ENCODE measurements at places on chromosomes 5 and 9.

DNA sequence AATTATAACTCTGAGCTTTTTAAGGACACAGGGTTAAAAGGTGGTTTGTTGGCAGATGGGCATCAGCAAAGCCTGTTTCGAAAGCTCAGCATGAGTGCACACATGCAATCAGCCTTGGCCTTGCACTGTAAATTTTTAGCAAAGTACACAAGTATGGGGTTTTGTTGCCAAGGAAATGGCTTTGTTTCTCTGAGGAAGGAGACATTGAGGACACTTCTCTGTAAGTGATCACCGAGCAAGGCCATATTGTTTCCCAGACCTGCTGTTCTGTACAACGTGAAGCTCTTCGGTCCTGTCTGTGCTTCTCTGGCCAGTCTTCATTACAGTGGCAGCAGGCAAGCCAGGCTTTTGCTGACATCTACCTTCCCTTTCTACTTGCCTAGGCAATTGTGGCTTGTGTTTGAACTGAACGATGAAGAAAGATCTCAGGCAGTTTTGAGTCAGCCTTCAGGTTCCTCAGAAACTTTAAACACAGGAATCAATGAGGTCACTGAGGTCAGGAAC is 27.9 kb upstream of the GLRX start:
- DNase-seq, result no peak

GRCh38 chr5:147415651-147416050 is 94.2 kb downstream of the DPYSL3 start:
- DNase-seq, result no peak

- DNase-seq, result no peak
Observed at GRCh38 chr9:138028596-138028995, 151.0 kb downstream of the CACNA1B start.

DNA sequence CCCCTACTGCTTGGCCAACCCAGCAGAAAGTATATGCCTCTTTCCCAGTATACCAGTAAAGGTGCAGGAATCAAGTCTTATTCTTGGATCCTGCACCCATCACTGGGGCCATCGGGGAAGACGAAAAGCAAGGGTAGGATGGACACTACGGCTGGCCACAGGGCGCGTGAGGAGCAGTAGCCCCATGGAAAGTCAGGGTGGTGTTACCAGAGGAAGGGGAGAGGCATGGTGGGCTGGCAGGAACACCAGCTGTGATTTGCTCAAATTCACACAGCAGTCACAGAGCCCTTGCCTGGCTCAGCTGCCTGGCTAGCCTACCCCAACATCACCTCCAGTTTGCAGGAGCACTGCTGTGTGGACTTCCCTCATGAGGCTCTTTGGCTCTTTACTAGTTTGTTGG is 34.5 kb upstream of the SAP30L start:
- DNase-seq, result no peak

DNA sequence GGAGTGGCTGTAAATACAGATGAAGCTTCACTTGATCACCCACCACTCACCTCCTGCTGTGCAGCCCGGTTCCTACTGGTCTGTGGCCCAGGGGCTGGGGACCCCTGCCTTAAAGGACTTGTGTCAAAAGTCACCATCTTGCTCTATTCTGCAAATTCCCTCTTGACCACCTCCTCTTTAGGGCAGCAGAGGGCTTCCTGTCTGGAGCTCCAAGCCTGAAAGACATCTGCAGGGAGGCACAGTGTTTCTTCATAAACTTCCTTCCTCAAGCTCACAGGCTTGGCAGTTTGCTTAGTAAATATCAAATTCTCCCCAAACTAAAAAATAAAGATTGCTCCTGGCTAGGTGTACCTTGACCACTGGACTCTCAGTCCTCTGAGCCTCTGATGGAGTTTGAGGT is 104.4 kb downstream of the FRMD3 start:
- DNase-seq, result no peak

- peak; percentile 74 for DNase-seq
Observed at GRCh38 chr5:34474573-34475021, 181.5 kb upstream of the RAI14 start.

DNA sequence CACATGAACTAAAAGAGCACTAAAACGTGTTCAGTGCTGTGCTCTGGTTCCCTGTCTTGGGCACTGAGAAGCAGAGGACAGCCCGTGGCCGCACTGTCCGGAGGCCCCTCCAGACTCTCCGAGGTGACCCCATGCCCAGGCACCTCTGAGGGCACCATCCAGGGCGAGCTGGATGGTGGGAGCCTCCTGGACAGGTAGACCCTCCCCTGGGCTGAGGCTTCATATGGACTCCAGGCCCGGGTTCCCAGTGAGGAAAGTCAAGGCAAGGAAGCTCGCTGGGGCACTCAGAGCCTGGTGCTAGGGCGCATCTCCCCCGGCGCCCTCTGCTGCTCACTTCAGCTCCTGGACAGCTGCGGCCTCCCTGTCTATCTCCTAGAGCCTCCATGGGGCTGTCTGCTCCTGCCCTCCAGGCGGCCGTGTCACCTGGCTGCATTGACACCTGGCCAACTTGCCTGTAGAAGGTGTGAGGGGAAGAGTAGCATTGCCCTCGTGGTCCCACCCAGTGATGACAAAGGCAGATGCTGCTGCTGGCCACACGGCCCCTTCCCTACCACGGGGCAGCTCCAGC is 178.2 kb upstream of the IRX1 start:
- no peak for DNase-seq

GRCh38 chr9:27524236-27524635 is at the start of gene IFNK:
TSS of gene IFNK (plus strand) at chr9:27524290. CDS start at chr9:27524337, 47 bp downstream.
- no peak for DNase-seq

- no peak for DNase-seq
Observed at GRCh38 chr5:123084730-123085605, 4.1 kb upstream of the PRDM6 start.

- DNase-seq, result peak; percentile 22
Observed at GRCh38 chr9:117286245-117286644, 128.6 kb downstream of the ASTN2 start.

DNA sequence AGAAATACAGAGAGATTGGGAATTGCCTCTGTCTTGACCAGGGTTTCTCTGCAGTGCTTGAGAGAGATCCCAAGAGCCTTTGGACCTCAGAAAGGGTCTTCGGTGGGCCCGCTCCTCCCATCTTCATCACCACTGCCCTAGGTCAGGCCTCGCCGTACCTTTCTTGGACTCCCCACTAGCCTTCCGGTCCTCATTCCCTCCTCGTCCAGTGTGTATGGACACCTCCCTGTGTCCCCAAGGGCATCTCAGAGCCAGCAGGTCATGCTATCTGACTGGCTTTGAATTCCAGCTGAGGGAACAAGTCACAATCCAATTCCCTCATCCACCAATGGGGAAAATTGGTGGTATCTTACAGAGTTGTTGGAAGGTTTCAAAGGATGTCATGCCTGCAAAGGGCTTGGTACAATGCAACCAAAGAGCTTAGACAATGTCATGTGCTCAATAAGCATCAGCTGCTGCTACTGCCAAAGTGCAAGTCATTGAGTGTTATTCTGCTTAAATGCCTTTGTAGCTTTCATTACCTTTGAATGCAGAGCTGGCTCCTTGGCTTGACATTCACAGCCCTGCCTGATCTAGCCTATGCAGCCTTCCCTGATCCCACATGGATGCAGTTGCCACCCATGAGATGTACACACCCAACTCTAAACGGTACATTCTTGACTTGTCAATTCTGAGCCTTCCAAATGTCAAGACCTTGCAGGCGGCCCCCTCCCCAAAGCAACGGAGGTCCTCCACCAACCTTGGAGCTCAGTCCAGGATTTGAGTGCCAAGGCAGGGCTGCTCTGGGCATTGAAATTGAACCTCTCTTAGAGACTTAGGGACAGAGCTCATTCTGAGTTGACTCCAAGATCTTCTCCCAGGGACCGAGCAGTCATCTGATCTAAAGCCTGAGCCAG is 58.0 kb downstream of the HRH2 start:
- no peak for DNase-seq

GRCh38 chr9:33867747-33868439 is 50.9 kb downstream of the UBE2R2 start:
- DNase-seq, result no peak

DNA sequence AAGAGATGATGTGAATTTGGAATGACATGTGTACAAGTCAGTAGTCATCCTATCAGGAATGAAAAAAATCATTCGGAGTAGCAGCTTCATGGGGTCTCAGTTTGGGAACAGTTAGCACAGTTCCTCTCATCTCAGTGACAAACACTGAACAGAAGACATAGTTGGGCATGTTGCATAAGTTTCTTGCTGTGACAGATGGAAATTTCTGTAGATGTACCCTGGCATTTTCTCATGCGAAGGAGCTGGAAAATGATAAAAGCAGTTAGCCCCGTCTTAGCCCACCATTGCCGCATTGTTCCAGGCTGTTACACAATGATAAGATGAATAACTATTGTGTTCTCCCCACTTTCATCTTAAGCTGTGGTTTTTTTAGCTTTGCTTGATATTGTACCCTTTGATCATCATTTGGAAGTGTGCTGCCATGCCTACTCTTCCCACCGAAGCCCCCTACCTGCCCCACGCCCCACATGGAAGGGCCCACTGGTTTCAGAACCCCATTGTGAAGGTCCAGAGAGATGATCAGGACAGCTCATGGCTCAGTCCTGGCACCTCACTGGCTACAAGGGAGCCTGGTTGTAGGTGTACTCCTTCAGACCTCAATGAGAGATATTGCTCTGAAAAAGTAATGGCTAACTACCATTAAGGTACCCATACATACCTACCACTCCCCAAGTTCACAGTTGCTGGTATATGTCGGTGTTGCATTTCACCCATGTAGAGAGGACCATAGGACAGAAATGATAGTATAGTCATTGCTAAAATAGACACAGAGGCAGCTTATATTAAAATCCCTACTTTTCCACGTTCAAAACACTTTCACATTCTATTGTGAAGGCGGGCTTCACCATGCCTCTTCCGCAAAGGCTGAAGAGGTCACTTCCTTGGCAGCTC is 38.8 kb downstream of the SFXN1 start:
- DNase-seq, result no peak

DNA sequence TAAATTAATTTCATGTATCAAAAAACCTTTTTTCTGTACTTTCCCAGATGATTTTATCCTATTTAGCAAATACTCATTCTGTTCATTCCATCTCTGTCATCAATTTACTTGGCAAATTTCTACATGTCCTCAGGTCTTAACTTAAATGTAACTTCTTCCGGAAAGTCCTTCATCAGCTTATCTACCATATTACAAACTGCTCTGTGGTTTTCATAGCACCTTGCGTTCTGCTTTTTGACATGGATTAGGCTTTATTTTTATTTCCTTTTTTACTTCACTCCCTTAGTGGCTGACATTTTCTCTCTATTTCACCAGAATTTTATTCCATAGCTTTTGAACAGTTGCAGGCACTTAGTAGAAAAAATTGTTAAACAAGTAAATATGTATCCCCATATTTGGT is 1040.8 kb downstream of the TAF11L14 start:
- DNase-seq, result no peak

DNA sequence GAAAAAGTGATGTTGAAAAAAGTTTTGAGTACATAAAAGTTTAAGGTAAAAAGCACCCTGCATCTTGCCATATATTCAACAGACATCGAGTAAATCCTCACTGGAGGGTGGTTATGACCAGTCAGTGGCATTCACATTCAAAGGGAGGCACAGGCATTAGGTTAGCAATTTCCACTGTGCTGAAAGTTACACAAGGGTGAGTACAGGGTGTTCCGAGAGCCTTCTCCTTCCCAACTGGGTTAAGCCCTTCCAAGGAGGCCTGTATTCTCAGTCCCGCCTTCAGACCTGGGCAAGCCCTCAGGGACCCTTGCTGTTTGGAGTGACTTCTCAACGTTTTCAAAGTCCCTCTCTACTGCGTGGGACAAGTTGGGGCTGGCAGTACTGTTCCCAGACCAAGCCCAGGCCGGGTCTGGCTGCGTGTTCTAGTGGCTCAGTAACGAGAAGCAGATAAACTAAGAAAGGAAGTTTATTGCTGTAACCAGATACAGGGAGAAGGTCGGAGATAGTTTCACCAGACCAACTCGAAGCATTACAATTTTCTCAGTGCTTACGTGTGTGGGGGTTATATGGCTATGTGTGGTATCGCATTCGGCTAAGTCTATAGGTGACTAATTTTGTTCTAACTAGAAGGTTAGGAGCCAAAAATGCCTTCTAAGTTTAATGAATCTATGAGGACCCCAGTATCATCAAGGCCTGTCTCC is 13.0 kb upstream of the SETX start:
- no peak for DNase-seq

DNA sequence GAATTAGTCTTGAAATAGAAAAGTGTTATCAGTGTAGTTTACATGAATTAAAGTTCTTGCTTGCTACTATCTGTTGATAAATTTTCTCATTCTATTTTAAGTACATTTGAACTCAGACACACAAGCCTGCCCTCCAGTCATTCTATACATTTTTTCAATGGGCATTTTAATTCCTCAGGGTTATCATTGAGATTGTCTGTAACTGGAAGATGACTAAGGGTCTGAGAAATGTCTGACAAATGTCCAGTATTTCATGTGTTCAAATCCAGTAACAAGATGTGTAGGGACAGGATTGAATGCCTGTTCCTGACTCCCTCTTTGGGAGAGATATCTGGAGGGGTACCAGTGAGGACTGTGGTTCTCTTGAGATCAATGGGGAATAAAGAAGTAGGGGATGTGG is 223.9 kb upstream of the ADAMTSL1 start:
- DNase-seq, result no peak

- DNase-seq, result no peak
Observed at GRCh38 chr9:72579880-72580550, 58.6 kb downstream of the TMC1 start.

- DNase-seq, result no peak
Observed at GRCh38 chr9:89455356-89455824, 42.5 kb downstream of the SEMA4D start.

- peak; percentile 43 for DNase-seq
Observed at GRCh38 chr5:74685979-74686631, 1.1 kb downstream of the HEXB start.

- DNase-seq, result no peak
Observed at GRCh38 chr9:85478847-85479246, 262.9 kb downstream of the AGTPBP1 start.
